ENCODE measurements at places on chromosomes 16 and 17. TPM values are rescaled to one million over a fixed set of nuclear protein-coding genes. Genes with fewer than 3 reads are reported as not detected.

GRCh38 chr16:21156767-21157467 is 1.6 kb upstream of the LDAF1 start:
- no peaks in the 10 kb centered on the region for H3K36me3 ChIP-seq
- DNase-seq: peak; percentile 21
- peaks cover 22% of the 10 kb centered on the region for H3K4me1 ChIP-seq

DNA sequence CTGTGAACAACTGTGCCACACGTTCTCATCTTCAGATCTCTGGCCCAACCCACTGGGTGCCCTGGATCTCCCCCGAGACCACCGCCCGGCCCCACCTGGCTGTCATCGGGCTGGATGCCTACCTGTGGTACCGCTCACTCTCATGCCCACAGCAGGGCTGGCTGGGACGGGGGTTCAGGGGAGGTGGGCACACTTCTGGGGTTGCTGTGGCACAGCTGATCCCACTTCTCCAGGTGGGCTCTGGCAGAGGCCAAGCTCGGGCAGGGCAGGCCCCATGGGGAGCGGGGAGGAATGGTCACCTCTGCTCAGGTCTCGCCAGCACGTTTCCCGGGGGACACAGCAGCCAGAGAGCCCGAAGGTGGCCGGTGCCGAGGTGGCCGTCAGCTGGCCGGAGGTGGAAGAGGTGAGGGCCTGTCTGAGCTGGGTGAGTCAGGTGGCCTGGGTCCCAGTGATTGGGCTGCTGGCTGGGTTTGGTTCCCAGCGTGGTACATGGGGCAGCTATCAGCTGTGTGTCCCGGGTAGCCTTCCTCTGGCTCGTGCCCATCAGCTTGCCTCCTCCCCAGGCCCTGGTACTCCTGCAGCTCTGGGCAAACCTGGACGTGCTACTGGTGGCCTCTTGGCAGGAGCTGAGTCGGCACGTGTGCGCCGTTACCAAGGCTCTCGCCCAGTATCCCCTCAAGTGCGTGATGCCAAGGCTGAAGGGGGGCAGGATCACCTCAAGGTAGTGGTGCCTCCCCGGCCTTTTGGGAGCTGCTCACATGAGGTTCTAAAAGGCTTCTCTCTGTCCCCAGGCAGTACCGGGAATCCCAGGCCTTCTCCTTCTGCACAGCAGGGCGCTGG is 2.3 kb upstream of the MRPS34 start:
- peaks cover 7% of the 10 kb centered on the region for H3K4me1 ChIP-seq
- peak overlapping the region; percentile 12 for H3K4me3 ChIP-seq
- DNase-seq: no peak
- H3K27ac ChIP-seq: no peak overlapping the region
- H3K27me3 ChIP-seq: no peaks in the 10 kb centered on the region
- peaks cover 10% of the 10 kb centered on the region for H3K36me3 ChIP-seq

GRCh38 chr17:7553356-7553755 is 4.5 kb downstream of the TNFSF12 start:
- H3K4me1 ChIP-seq: peaks cover 64% of the 10 kb centered on the region
- H3K36me3 ChIP-seq: no peaks in the 10 kb centered on the region
- no peaks in the 10 kb centered on the region for H3K27me3 ChIP-seq
- H3K27ac ChIP-seq: peak overlapping the region; percentile 78

- no peak overlapping the region for H3K27ac ChIP-seq
- DNase-seq: no peak
- H3K36me3 ChIP-seq: no peaks in the 10 kb centered on the region
- peaks cover 7% of the 10 kb centered on the region for H3K27me3 ChIP-seq
- no peak overlapping the region for H3K4me3 ChIP-seq
- H3K4me1 ChIP-seq: no peaks in the 10 kb centered on the region
Measured at GRCh38 chr16:50831751-50832150, 89.9 kb downstream of the CYLD start.

TPSG1 gene
- total RNA-seq: not detected

Data from activated naive CD4-positive, alpha-beta T cell treated with anti-CD3 and anti-CD28 coated beads for 36 hours (primary cell).